Substantia nigra (tissue), 51 donors: ENCODE measurements at places on chromosomes 6 and 20.

GRCh38 chr6:121333196-121333595 is 1.1 kb downstream of the TBC1D32 start:
- no peak for DNase-seq

GRCh38 chr6:3285049-3285639 is 26.4 kb downstream of the PSMG4 start:
- DNase-seq: no peak

DNA sequence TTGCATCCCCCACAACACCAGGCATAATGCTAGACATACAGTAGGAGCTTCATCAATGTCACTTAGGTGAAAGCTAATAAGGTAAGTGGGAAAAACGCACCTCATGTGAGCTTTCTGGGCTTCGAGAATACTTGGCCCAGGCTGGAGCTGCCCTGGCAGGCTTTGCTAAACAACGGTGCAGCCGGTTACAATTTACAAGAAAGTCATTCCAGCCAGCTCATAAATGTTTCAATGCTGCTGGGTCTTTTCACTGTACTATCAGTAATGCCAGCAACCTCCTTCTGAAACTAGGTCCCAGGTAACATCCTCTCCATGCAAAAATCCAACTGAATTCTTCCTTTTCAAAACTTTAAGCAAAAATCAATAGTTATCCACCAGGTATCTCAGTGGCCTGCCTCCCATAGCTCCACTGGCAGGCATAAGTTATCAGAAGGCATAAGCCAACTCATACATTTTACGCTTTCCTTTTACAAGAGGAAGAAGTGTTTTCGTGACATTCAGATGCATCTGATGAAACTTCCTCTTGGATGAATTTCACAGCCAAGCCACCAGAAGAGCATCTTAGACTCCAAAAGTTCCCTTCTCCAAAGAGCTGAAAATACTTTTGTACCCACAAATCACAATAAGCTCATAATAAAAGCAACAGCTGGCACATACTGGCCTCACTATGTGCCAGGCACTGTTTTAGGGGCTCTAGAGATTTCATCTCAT is 56.3 kb downstream of the RTN4IP1 start:
- DNase-seq: no peak

GRCh38 chr6:34249469-34250261 is 859 bp upstream of the SMIM29 start:
- DNase-seq: no peak

- no peak for DNase-seq
Observed at GRCh38 chr20:20214757-20215275, 153.1 kb upstream of the INSM1 start.

DNA sequence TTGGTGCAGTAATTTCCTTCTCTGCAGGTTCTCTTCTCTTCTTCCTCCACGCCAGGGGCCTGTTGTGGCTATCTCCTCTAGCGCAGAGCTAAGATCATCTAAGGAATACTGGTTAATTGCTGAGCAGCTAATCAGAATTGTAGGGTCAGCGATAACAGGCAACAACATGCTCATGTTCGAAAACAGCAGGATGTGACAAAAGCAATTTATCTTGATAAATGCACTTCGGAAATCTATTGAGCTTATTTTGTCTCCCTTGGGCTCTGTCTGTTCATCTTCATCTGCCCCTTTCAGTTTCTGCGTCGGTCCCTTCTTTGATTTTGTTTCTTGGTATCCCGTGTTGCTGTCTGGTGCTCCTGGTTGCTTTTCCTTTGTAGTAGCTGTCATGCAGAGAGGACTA is 67.3 kb upstream of the MAP3K7 start:
- DNase-seq: no peak

DNA sequence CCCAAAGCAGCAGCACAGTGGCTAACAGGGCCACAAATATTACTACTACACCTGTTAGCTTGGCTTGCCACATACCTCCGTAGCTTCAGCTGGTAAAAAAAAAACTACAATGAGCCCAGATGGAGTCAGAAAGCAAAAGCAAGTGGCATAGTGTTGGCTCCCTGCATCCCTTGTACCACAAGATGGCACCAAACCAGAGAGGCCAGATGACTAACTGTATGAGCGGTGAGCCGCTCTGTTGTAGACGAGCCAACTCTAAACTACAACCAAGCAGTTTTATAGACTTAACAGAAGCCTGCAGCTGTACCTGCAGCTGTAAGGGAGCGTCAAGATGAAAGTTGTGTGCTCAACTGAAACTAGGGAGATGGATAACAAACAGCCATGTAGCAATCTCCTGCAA is 84.5 kb upstream of the MCHR2 start:
- DNase-seq: no peak
